Osteocyte (in vitro differentiated cells): ENCODE measurements at places on chromosomes 16 and 17. TPM values are rescaled to one million over a fixed set of nuclear protein-coding genes. Genes with fewer than 3 reads are reported as not detected.

HBM gene
- total RNA-seq = not detected in 2 replicates

TNS4 gene
- total RNA-seq = 0.21 and 0.73 TPM in 2 replicates

HBQ1 gene
- total RNA-seq = not detected in 2 replicates

CD300H gene
- total RNA-seq = not detected in 2 replicates

SLC5A10 gene
- not detected in 2 replicates for total RNA-seq

RNF43 gene
- not detected in 2 replicates for total RNA-seq

TLCD2 gene
- total RNA-seq = 4.2 and 4.7 TPM in 2 replicates

- no peaks in the 10 kb centered on the region for H3K4me1 ChIP-seq
- DNase-seq = peak; percentile 63
- no peak overlapping the region for H3K27ac ChIP-seq
- H3K36me3 ChIP-seq = no peaks in the 10 kb centered on the region
- peaks cover 15% of the 10 kb centered on the region for H3K27me3 ChIP-seq
These were observed 10.0 kb upstream of the USP43 start for GRCh38 chr17:9635340-9635739.

- peaks cover 10% of the 10 kb centered on the region for H3K27me3 ChIP-seq
- no peak for DNase-seq
- no peak overlapping the region for H3K4me3 ChIP-seq
- H3K27ac ChIP-seq = no peak overlapping the region
- H3K36me3 ChIP-seq = no peaks in the 10 kb centered on the region
These were observed 8.0 kb downstream of the GCGR start for GRCh38 chr17:81811705-81812570.

GRCh38 chr17:11980813-11981212 lies 16.5 kb downstream of the ZNF18 start:
- no peak overlapping the region for H3K27ac ChIP-seq
- H3K36me3 ChIP-seq = peaks cover 55% of the 10 kb centered on the region
- H3K27me3 ChIP-seq = no peaks in the 10 kb centered on the region
- peaks cover 6% of the 10 kb centered on the region for H3K4me1 ChIP-seq

DNA sequence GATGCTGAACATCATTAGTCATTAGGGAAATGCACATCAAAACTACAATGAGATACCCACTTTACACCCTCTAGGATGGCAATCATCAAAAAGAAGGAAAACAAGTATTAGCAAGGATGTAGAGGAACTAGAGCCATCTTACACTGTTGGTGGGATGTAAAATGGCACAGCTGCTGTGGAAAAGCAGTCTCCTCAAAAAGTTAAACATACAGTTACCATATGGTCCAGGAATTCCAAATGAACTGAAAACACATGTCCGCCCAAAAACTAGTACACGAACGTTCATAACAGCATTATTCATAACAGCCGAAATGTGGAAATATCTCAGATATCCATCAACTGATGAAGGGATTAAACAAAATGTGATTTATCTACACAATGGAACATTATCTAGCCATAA lies 7.0 kb downstream of the FBF1 start:
- no peak overlapping the region for H3K27ac ChIP-seq
- H3K36me3 ChIP-seq = no peaks in the 10 kb centered on the region
- H3K4me1 ChIP-seq = no peaks in the 10 kb centered on the region
- no peaks in the 10 kb centered on the region for H3K27me3 ChIP-seq
- no peak for DNase-seq
- H3K4me3 ChIP-seq = no peak overlapping the region

GRCh38 chr17:14300575-14301278 lies at the start of gene HS3ST3B1:
HS3ST3B1 (plus strand) TSS chr17:14301081; CDS start chr17:14301519, 438 bp downstream.
- peak within 1 kb of the TSS; percentile 98 for H3K4me3 ChIP-seq
- H3K27me3 ChIP-seq = no peaks in the 10 kb centered on the region
- peaks cover 49% of the 10 kb centered on the region for H3K4me1 ChIP-seq
- peak; percentile 100 for DNase-seq

- H3K4me1 ChIP-seq = peaks cover 13% of the 10 kb centered on the region
- H3K4me3 ChIP-seq = no peak overlapping the region
- H3K36me3 ChIP-seq = peaks cover 3% of the 10 kb centered on the region
- no peak overlapping the region for H3K27ac ChIP-seq
- no peak for DNase-seq
These were observed 29.4 kb downstream of the HMOX2 start for GRCh38 chr16:4505356-4506147.

- peaks cover 24% of the 10 kb centered on the region for H3K36me3 ChIP-seq
- H3K27ac ChIP-seq = peak overlapping the region; percentile 40
These were observed 105.1 kb downstream of the CHD9 start for GRCh38 chr16:53159781-53160436.

DNA sequence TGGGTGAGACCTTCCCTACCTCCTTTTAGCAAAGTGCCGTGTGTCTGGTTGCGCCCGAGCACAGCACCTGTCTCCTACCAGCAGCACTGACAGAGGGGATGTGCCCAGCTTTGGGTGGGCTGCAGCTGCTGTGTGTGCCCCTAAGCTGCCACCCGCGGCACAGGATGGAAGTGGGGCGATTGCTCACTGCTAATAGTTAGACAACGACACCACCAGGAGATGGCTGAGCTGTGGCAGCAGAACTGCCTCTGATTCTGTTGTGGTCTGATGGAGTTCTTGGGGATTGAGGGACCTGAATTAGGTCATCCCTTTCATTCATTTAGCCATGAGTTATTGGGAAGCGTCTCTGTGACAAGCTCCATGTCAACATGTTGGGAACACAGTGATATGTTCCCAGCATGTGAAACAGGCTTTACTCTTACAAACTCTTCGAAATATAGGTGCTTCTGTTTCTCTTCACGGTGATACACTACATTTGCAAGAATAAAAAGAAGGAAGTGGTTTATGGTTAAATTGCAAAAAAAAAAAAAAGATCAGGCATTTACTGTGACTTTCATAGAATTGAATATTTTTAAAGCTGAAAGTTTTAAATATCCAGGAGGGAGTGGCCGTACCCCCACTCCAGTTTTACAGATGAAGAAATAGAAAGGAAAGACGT lies 184.4 kb downstream of the MAF start:
- no peaks in the 10 kb centered on the region for H3K36me3 ChIP-seq
- no peaks in the 10 kb centered on the region for H3K4me1 ChIP-seq
- no peak overlapping the region for H3K4me3 ChIP-seq
- no peak for DNase-seq
- no peak overlapping the region for H3K27ac ChIP-seq

DNA sequence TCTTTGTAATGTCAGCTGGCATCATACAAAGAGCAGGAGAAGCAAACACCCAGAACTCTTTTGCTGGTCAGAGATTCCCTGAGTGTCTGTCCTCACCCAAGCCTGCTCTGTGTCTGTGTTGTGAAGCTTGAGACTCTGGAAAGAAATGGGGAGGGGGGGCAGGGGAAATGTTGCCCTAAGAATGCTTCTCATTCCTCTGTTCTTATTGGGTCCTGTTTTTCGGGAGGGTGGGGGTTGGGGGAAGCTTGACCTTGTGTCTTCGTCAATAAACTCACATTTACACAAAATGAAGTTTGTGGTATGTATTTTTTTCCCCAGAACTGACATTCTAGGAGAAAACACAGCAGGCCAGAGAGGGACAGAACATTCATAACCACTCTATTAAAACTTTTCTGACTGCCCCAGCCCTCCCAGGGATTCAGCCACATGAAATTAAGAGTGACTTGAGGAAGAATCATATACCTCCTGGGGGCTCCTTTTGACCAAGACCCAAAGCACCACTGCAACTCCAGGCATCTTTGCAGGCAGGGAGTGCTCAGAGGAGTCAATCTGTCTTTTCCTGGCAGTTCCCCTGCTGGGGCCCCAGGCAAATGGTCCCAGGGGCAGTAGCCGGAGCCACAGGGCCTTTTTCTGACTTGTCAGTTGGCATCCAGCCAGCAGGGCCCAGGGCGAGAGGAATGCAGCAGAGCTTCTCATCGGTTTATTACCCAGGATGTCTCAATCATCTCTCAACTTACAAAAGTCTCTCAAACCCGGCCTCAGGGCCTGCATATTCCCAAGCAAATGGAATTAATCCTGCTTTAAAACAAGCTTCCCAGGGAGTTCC lies 5.1 kb upstream of the RASL10B start:
- peak; percentile 98 for DNase-seq
- no peaks in the 10 kb centered on the region for H3K27me3 ChIP-seq
- H3K27ac ChIP-seq = peak overlapping the region; percentile 98
- peaks cover 28% of the 10 kb centered on the region for H3K36me3 ChIP-seq
- peak overlapping the region; percentile 49 for H3K4me3 ChIP-seq

DNA sequence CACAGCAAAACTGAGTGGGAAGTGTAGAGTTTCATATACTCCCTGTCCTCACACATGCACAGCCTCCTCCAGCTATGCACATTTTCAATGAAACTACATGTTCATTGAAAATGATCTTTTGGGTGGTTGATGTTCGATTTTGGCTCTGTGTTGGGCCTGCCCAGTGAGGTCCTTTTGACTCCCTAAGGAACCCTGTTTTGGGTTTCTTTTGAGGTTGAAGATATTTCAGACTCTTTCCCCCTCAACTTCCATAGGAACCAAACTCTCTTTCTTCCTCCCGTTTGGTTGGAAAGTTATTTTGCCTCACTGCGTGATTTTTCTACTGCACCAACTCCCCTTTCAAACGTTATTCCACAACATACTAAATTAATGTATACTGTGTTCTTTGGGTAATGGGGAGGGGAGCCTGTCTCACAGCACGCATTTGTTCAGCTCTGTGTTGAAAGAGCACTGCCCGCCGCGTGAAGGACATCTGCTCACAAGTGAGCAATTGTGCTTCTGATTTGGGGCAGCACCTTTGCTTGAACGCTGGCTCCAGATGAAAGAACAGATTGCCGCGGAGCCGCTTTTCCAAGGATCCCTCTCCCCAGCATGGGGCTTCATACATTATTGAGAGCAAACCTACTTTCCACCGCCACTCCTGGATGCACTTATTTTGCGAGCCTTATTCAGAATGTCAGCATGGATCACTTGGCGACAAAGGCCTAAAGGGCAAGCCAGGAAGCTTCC lies 385.9 kb downstream of the WWOX start:
- DNase-seq = no peak
- no peaks in the 10 kb centered on the region for H3K27me3 ChIP-seq
- peaks cover 15% of the 10 kb centered on the region for H3K4me1 ChIP-seq
- no peaks in the 10 kb centered on the region for H3K36me3 ChIP-seq

DNA sequence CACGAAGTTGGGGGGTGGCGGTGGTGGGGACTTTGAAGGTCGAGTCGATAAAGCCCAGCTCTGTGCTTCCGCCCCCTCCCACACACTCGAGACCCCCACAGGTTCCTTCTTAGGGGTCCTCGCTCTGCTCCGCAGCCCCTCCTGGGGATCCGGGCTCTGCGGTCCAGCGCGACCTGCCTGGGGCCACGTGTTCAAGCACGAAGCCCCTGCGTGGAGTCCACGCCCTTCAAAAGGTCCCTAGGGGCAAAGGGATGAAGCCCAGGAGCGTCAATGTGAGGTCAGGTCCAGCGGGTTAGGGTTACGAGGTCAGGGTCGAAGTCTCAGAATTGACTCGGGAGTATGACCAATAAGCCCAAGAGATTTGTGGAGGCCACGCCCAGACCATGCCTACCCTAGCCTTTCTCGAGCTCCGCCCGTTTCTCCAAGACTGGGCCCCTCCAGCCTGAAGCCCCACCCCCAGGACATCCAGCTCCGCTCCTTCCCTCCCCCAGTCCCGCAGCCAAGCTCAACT lies 786 bp upstream of the CACNA1G start:
- peaks cover 28% of the 10 kb centered on the region for H3K4me1 ChIP-seq
- peaks cover 3% of the 10 kb centered on the region for H3K36me3 ChIP-seq
- H3K4me3 ChIP-seq = peak overlapping the region; percentile 72
- H3K27ac ChIP-seq = no peak overlapping the region

GRCh38 chr17:45430738-45431530 lies 1.7 kb downstream of the ARHGAP27 start:
- H3K27ac ChIP-seq = no peak overlapping the region
- peaks cover 27% of the 10 kb centered on the region for H3K4me1 ChIP-seq
- H3K27me3 ChIP-seq = peaks cover 34% of the 10 kb centered on the region
